ENCODE measurements at places on chromosomes 16 and 17. TPM values are rescaled to one million over a fixed set of nuclear protein-coding genes. Genes with fewer than 3 reads are reported as not detected.

GRCh38 chr17:66200685-66201092 lies 8.8 kb upstream of the CEP112 start:
- H3K27me3 ChIP-seq: no peaks in the 10 kb centered on the region
- H3K27ac ChIP-seq: no peak overlapping the region
- H3K4me1 ChIP-seq: no peaks in the 10 kb centered on the region
- peak; percentile 89 for DNase-seq
- no peak overlapping the region for H3K4me3 ChIP-seq
- no peaks in the 10 kb centered on the region for H3K36me3 ChIP-seq

DNA sequence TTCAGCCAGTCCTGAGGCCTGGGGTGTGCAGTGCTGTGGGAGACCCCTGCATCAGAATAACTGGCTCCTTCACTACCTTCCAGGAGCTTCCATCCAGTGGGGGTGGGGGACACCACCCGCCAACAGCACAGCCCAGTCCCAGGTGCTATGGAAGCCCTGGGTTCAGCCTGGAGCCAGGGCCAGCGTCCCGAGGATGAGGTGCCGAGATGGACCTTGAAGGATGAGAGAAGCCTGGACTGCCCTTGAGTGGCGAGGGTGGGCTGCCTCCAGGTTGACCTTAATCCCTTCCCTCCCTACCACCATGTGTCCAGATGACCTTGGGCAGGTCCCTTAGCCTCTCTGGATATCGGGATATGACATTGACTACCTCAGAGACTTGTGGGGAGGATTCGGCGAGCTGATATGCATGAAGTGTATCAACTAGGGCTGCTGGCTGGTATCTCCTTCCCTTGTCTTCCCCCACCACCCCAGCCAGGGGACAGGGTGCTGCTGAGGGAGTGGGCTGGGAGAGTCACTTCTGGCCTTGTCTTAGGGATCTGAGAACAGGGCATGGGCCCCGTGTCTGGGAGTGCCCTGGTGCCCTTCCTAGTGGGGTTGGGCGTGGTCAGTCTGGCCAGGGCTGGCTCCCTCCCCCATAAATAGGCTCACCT lies 14.2 kb upstream of the LASP1NB start:
- no peaks in the 10 kb centered on the region for H3K4me1 ChIP-seq
- H3K4me3 ChIP-seq: no peak overlapping the region
- no peaks in the 10 kb centered on the region for H3K27me3 ChIP-seq
- DNase-seq: no peak
- H3K36me3 ChIP-seq: peaks cover 16% of the 10 kb centered on the region

- H3K27me3 ChIP-seq: peaks cover 75% of the 10 kb centered on the region
- H3K36me3 ChIP-seq: no peaks in the 10 kb centered on the region
- DNase-seq: no peak
- H3K4me3 ChIP-seq: peak overlapping the region; percentile 50
- H3K4me1 ChIP-seq: peaks cover 27% of the 10 kb centered on the region
Measured at GRCh38 chr16:998211-998610, 16.6 kb downstream of the SOX8 start.

The KRTAP3-1 gene
- total RNA-seq: not detected

- H3K27me3 ChIP-seq: no peaks in the 10 kb centered on the region
- peaks cover 20% of the 10 kb centered on the region for H3K4me1 ChIP-seq
- peak overlapping the region; percentile 85 for H3K4me3 ChIP-seq
- peaks cover 46% of the 10 kb centered on the region for H3K36me3 ChIP-seq
- H3K27ac ChIP-seq: no peak overlapping the region
Measured at GRCh38 chr16:89685916-89686315, 573 bp upstream of the CDK10 start.

The ATP2C2 gene
- total RNA-seq: 20.3 TPM

DNA sequence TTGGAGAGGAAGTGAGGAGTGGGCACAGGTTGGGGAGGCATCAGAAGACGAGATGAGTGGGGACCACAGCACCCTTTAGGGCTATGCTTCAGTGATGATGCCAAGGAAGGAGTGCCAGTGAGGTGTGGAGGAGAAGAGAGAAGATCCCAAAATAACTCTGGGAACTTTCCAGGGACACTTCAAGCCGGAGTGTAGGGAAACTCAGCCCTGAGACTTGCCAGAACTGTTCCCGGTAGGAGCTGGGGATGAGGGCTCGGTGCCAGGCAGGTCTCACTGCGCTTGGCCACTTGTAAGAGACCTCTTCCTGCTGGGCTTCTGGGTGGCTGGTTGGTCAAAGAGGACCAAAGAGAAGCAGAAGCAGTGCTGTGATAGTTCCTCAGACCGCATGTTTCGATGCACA lies 63.6 kb downstream of the SHISA6 start:
- no peaks in the 10 kb centered on the region for H3K4me1 ChIP-seq
- no peak for DNase-seq
- no peaks in the 10 kb centered on the region for H3K36me3 ChIP-seq
